ENCODE measurements at places on chromosomes 4 and X.

DNA sequence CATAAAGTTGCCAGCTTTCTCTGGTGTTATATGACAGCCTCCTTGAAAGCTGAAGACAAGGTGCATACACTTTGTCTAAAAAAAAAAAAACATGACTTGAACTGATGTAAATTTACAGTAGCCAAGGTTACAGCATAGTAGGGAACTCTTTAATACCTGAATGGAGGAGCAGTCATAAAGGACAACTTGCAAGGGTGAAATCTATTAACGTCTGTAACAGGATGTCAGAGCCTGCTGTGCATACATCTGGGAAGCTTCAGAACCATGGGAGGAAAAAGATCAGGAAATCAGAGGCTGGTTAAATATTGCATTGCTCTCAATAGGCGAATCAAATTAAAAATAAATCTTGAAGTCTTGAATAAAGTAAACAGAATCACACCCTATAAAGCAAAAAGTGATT, 484.0 kb upstream of the CTSO start:
- DNase-seq = peak; percentile 4

- no peak for DNase-seq
These were observed 100.3 kb upstream of the DDIT4L start for GRCh38 chr4:100290585-100290984.

DNA sequence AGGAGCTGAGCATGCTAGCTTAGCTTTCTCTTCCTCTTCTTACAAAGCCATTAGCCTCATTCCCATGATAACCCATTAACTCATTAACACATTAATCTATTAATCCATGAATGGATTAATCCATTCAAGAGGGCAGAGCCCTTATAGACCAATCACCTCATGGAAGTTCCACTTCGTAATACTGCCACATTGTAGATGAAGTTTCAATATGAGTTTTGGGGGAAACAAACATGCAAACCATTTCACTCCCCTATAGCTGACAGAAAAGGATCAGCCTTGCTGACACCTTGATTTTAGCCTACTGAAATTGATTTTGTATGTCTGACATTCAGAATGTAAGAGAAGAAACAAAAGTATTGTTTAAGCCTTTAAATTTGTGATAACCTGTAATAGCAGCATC, 251.8 kb upstream of the GALNTL6 start:
- DNase-seq = no peak

DNA sequence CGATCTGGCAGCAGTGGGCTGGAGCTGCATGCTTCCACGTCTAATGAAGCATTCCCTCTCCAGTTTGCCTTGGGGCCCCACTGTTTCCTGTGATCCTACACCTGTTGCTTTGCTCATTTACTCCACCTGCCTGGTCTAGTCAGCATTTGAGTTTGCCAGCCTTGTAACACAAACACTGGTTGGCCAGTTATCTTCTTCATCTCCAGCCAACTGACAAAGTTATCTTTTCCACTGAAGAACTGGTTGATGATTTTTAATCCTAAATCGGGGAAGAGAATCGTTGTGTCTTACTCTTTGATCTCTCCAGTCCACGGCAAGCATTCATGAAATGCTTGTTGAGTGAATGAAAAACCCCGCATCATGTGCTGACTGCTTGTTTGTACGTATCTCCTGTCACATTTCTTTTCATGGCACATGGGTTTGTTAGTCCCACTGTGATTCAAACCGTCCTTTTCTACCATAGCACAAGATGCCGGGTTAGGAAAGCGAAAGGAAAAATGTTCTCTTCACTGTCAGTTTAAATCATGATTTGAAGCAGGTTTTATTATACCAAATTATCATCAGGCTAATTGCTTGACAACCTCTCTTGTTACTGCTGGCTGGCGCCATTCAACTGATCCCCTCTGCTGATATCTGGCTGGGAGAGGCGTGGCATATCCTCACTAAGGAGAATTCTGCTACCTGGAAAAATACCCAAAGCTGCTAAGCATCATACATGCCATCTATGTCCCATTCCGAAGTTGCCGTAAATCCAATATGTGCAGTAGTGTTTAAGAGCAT, 144.8 kb downstream of the SHROOM3 start:
- no peak for DNase-seq

GRCh38 chrX:47234583-47234982, 1.8 kb downstream of the USP11 start:
- DNase-seq = no peak

DNA sequence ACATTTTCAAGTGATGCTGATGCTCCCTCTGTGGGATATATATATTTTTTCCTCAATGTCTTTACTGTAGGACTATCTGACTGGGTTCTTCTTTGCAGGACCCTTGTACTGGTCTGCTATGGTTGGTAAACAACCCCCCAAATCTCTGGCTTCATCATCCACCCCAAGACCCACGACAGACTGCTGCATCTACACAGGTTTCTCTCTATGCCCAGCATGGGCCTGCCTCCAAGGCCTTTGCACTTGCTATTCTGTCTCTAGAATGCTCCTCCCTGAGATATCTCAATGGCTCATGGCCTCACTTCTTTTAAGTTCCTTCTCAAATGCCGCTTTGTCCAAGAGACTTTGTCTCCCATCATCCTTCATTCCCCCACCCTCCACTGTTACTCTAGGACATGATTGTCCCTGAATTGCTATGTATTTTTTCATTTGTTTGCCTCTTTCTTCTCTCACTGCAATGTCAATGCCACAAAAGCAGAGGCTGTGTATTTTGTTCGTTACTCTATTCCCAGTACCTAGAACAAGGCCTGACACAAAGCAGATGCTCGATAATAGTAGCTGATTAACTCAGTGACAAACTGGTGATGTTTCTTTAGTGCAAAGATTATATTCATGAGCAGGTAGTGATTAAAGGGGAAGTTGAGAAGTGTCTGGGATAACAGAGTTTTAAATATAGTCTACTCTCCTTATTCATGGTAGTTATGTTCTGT, 6.6 kb downstream of the EVC start:
- DNase-seq = no peak

DNA sequence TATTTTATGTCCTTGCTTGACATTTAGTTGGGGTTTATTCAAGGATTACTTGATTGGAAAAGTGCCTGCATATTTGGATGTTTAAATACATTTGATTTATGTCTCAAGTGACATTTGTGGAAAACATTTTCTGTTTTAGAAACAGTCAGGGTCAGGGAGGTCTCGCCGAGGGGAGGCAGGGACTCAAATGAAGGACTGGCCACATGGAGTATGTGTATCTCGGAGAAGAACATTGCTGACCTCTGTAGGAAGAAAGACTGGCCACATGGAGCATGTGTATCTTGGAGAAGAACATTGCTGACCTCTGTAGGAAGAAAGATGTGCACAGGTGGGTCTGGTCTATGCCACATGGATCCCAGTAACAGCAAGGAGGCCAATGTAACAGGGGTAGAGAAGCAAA, 233.6 kb downstream of the TRIML1 start:
- no peak for DNase-seq

- DNase-seq = no peak
These were observed 33.3 kb downstream of the FRYL start for GRCh38 chr4:48746608-48747362.

- no peak for DNase-seq
These were observed 302.7 kb downstream of the PACRGL start for GRCh38 chr4:21002976-21003375.

DNA sequence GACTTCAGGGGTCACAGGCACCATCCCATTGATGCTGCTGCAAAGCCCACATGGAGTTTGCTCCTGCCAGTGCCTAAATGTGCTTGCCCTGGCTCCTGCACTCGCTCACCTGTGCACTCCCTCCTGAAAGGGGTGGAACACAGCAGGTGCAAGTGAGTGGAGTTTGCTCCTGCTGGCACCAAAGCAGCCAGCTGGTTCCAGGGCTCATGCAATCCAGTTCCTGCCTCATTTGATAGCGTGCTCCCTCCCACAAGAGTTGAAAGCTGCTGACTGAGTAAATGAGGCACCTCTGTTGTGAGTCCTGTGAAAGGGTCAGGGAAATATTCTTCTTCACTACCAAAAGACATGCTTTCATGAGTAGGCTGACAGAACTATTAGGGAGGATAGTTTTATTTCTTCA, 30.5 kb downstream of the CXCL8 start:
- no peak for DNase-seq

DNA sequence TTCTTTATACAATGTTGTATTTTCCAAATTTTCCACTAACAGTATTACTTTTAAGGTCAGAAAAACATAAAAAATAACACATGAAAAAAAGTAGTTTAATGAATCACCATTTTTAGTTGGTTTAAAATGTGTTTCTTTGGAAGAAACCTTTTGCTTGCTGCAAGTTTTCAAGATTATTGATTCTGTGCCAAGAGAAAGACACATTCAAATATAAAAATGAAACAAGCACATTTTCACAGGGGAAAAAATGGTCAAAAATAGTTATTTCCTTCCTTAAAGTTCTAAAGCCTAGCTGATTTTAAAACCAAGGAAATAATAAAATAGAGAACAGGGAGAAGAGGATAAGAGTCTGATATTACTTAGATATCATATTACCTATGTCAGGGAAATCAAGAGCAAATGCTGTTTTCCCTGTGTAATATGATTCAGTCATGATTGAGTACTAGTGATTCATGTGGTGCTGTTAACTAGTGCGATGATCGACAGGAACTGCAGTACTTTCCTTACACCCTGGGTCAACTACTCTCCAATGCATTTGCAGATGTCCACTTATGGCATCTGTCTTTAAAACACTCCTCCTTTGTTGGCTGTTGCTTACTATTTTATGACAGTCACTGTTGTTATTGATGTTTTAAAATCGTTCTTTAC, 103.8 kb downstream of the CAMK2D start:
- DNase-seq = no peak

DNA sequence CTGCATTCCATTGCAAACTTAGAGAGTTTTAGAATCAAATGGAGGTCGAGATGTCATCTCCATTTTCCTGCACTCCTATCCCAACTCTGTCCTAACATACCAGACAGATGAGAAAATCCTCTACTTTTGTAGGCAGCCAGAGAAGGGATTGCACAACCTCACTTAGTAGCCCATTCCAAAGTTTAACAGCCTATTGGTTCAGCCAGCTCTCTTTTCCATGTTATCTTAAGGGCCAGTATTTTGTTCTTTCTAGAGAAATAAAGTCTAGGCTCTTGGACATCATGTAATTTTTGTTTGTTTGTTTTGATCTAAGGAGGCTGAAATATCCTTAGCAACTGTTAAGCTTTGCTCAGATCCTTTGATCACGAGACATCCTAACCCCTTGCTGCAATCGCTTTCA, 173.0 kb downstream of the COX18 start:
- no peak for DNase-seq

DNA sequence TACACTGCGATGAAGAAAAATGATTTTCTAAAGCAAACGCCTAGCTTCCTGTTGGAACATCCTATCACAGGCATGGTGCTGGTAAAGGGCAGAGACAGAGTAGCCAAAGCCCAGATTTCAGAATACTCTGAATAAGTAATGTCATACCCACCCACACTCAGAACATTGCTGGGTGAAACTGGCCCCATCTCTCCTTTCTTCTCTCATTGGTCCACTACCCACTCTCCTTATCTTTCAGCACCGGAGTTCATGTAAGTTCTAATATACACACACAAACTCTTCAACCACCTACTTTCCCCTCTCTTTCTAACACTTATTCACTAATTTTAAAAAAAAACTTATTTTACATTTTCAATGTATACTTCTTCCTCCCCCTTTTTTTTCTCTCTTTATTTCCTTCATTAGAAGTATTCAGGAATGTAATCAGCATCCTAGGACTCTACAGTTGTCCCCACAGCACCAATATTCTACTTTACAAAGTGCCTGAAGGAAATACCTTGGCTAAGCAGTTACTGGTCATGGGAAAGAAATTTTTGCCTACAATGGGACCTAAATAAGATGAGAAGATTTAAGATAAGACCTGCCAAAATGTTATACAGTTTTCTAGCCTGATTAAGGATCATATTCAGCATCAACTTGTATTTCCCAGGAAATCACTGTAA, 63.0 kb downstream of the SEC24D start:
- DNase-seq = no peak

DNA sequence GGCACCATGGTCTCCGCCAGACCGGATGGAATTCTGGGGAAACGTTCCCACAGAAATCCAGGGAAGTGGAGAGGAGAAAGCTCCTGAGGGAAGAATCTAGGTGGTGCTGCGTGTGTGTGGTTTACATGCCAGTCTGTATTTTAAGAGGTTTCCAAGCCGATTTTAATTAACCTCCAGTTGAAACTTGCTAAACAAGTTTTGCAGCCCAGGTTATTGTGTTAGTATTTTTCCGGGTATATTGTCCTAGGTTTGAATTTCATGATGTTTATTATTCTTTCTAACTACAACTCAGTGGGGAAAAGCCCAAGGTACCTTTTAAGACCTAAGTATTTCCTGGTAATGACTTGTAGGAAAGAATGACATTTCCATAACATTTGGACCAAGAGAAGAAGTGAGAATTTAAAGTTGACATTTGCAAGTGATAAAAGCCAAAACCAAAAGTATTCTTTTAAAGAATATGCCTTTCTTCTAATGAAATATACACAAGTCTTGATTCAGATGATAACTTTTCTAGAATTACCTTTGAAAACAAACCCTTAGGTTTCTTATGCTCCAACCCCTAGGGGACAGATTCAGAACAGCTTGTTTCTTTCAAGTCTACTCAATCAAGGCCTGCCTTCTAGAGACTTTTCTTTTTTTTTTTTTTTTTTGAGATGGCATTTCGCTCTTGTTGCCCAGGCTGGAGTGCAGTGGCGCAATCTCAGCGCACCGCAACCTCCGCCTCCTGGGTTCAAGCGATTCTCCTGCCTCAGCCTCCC, 14.6 kb downstream of the SAT1 start:
- no peak for DNase-seq

DNA sequence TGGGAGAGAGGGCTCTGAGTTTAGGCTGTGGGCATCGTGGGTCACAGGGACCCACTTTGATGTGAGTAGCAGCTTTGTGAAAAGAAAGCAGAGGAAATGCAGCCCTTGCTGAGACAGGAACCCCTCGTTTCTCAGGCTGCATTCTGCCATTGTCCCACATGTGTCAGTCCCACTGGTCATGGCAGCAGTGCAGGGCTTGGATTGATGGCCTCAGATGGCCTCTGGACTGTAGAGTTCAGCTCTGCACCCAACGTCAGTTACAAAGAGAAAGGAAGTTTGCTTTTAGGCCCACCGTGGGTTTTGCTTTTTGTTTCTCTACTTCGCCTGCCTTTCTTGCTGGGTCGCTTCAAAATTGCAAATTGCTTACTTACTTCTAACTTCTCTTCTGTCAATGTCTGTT, 248.3 kb upstream of the KLF3 start:
- no peak for DNase-seq

- DNase-seq = no peak
These were observed 21.9 kb downstream of the PIN4 start for GRCh38 chrX:72203421-72203820.

GRCh38 chr4:164512124-164512523, 241.8 kb upstream of the SMIM31 start:
- no peak for DNase-seq

- no peak for DNase-seq
These were observed 137.5 kb downstream of the CPE start for GRCh38 chr4:165516281-165516833.
